ENCODE measurements at places on chromosomes 11 and 22.

DNA sequence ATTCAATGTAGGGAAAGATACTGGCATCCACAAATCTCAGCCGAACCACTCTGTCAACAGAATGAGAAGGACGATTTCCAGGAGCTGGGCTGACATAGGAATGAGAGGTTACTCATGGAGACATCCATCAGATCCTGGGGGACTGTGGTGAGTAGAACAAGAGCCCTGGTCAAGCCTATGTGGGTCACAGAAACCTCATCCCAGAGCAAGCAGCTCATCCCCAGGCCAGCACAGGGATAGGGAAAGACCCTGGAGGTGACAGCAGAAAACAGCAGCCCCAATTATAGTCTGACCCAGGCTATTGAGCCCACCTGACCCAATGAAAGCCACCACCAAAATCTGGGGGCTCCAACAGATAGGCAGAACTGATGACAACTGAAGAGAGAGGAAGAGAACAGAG lies 128.0 kb upstream of the SERPIND1 start:
- DNase-seq, result no peak

DNA sequence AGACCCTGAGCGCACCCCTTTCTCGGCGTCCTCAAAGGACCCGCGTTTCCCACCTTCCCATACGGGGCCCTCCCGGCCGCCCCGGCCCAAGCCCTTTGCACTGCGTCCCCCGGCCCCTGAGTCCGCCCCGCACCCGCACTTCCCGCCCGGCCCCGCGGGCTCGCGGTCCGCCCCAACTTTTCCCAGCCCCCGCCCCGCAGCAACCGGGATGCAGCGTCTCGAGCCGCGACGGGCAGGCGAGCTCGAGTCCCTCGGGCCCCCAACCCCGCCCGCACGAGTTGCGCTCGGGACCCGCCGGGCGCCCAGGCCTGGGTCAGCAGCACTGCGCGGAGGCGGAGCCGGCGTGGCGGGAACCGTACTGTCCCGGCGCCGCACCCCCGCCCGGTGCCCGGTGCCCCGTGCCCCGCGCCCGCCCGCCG lies 371 bp downstream of the SMCO4 start:
- DNase-seq, result no peak

GRCh38 chr22:39689421-39689820 lies 118.9 kb downstream of the CACNA1I start:
- DNase-seq, result no peak

GRCh38 chr11:111582881-111583280 lies 19.4 kb upstream of the SIK2 start:
- DNase-seq, result no peak

DNA sequence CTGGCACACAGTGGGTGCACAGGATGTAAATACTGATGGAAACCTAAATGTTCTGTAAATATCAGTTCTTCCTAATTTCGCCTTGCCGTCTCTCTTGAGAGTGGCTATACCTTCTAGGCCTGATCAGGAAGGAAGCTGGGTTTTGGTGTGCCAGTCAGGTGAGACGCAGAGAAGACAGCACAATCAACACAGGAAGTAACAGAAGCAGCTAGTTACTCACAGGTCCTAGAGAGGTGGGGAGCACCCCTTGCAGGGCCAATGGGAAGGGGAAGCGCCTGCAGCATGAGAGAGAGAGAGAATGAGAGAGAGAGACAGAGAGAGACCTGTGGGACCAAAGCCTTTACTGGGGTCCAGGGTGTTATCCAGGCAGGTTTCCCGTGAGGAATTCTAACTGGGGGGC lies 80.8 kb downstream of the FBLN1 start:
- DNase-seq, result no peak

DNA sequence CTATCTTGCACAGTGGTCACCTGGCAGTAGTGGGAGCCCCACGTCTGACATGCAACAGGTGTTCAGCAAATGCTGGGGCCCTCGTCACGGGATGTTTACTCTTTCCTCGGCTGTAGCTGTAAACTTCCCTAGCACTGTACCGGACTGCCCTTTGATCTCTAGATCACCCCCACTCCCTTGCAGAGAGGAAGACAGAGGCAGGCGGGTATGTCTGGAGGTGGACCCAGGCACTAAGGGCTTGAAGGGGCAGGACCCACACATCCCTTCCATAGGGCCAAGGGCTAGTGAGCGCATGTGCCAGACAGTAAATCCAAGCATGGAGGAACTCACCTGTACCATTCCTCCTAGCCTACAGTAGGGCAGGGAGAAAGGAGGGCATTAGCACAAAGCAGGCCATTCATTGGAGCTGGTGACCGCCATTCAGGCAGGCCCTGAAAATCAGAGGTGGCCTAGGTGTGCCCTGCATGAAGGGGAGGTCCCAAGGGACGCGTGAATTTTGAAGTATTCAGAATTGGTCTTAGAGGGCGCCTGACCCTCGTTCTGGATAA lies 1.9 kb upstream of the SMTN start:
- DNase-seq, result no peak

- peak; percentile 51 for DNase-seq
Observed at GRCh38 chr11:15258433-15259165, 143.9 kb downstream of the INSC start.
